Astrocyte of the cerebellum (primary cell): ENCODE measurements at places on chromosomes 1 and 21.

GRCh38 chr1:7753641-7754040, 17.5 kb upstream of the VAMP3 start:
- no peak for DNase-seq

DNA sequence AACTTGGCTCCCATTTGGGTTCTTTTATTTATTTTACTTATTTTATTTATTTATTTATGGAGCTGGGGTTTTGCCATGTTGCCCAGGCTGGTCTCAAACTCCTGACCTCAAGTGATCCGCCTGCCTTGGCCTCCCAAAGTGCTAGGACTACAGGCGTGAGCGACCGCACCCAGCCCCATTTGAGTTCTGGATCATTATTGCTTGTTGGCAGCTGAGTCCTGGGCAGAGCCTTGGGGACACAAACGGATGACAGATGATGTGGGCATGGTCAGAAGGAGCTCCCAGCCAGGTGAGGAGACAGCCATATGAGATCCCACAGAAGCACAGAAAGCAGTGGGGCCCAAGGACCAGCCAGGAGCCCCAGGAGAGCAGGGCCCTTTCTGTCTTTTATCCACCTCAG, 254.0 kb downstream of the MATN1 start:
- DNase-seq: no peak

DNA sequence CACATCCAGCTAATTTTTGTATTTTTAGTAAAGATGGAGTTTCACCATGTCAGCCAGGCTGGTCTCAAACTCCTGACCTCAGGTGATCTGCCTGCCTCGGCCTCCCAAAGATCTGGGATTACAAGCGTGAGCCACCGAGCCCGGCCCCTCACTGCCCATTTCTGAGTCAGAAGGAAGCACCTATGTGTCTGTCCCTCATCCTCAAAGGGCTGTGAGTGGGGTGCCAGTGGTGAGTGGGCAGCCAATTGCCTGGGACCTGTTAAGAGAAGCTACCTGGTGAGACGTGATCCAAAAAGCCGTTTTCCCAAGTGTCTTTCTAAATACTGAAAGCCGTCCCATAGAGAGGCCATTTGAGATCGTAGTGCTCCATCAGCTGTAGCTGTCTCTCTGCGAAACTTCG, 27.1 kb upstream of the PDXK start:
- DNase-seq: no peak

DNA sequence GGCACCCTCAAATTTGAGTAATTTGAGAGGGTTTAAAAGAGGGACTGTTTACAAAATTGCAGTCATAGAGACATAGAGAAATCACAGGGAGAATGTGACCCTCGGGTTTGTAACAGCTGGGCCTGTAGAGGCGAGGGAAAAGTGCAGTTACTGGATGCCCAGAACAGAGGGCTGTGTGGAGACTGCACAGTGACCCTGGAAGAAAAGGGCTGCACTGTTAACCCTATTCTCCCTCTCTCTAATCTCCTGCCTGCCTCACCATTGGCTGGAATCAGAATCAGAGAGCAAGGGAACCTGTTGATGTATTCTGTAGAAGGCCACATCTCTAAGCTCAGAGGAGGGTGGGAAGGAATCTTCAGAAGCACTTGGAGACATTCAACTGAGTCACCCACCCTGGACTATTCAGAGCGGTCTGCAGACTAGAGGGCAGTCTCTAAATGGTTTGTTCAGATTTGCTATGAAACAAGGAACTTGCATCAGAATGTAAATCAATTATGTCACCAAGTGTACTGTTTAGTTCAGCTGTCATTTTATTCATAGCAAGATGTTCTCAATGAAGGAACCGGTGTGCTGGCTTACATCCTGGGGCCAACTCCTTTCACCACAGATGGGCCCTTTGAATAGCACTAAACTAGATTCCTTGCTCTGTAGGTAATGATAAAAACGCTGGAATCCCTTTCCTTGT, 132.2 kb upstream of the HOOK1 start:
- no peak for DNase-seq

DNA sequence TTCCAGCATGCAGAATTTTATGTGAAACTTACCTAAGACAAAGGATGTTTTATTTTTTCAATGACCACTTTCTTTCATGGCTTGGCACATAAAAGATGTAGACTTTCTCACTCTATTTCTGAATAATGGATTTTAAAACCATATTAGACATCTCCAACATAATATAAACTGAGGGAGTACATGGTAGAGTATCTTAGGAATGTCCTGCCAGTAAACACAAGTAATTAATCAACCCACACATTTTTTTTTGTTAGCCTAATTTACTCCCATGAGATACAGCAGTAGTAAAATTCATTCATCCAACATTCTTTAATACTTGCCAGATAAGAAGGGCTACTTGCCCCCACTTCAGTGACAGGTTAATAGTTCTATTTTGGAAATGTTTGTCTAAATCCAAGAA, 235.4 kb upstream of the ADAMTS5 start:
- peak; percentile 29 for DNase-seq

GRCh38 chr1:228083871-228084278, 1.4 kb downstream of the ARF1 start:
- DNase-seq: no peak

GRCh38 chr1:177687544-177687943, 282.3 kb downstream of the SEC16B start:
- DNase-seq: no peak

- DNase-seq: no peak
Measured at GRCh38 chr21:42107177-42107880, 36.2 kb downstream of the UMODL1 start.

DNA sequence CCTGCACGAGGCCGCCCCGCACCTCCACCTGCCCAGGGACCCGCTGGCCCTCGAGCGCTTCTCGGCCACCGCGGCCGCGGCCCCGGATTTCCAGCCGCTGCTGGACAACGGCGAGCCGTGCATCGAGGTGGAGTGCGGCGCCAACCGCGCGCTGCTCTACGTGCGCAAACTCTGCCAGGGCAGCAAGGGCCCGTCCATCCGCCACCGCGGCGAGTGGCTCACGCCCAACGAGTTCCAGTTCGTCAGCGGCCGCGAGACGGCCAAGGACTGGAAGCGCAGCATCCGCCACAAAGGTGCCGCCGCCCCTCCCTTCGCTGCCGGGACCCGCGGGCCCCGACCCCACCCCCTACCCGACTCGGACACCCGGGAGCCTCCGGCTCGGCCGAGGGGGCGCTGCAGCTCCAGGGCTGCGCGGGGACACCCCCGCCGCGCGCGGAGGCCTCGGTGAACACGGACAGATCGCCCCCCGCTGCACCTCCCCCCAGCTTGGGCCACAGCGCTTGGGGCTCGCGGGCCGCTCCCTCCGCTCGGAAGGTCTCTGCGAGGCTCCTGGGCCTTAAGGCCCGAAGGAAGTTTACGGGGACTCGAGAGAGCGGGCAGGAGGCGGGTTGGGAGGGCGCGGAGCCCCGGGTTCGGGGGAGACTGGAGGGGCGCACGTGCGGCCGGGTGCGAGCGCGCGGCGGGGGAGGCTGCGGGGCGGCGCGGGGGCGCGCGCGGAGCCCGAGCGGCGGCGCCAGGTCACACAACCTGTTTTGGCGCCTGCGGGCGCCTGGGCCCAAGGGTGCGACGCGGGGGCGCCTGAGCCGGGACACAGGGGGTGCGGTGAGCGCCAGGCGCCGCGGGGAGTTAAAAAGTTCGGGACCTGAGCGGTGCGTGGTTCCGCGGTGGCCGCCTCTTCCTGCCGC, 1.2 kb downstream of the SAMD11 start:
- no peak for DNase-seq

- no peak for DNase-seq
Measured at GRCh38 chr1:11543392-11543791, 64.4 kb downstream of the DISP3 start.

- peak; percentile 79 for DNase-seq
Measured at GRCh38 chr1:87115317-87115890, 201.0 kb downstream of the HS2ST1 start.
